ENCODE measurements at places on chromosomes 2 and 18.

- no peak for DNase-seq
Observed at GRCh38 chr2:106941372-106941993, 55.5 kb upstream of the ST6GAL2 start.

GRCh38 chr2:146776596-146776995 is 1068.2 kb upstream of the ACVR2A start:
- no peak for DNase-seq

- no peak for DNase-seq
Observed at GRCh38 chr2:33421820-33422219, 54.6 kb upstream of the RASGRP3 start.

- no peak for DNase-seq
Observed at GRCh38 chr2:121282800-121283385, 2.1 kb downstream of the TFCP2L1 start.

- DNase-seq, result no peak
Observed at GRCh38 chr2:202510911-202511310, 123.9 kb upstream of the FAM117B start.

- no peak for DNase-seq
Observed at GRCh38 chr2:42092084-42092996, 44.5 kb downstream of the PKDCC start.

DNA sequence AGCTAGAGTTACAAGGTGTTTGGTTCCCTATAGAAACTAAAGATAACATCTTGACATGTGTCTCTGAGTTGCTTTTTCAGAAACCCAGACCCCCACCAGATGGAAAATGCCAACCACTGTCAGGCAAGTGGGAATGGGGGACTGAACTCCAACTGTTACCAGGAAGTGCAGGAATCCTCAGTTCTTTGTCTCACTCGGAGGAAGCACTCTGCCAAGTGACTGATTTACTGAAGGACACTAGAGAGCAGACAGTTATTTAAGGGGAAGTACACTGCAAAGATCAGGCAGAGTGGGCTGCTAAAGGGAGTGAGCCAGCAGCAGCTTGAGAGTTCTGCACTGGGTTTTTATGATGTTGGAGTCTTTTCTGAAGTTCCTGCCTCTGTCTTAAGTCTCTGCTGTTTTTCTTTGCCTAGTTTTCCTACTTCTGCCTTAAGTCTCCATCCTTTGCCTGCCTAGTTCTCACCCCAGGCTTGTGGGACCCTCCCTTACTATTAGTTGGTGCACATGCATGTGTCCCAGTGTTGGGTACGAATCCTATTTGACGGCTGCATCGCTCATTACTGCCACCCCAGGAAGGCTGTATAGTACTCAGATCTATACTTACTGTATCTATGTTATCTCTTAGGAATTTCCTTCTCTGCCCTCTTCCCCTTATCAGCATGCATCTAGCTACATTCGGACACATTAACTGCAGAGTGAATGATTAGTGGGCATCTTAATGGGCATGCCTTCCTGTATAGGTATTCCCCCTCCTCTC is 97.1 kb downstream of the TEX51 start:
- DNase-seq, result no peak

DNA sequence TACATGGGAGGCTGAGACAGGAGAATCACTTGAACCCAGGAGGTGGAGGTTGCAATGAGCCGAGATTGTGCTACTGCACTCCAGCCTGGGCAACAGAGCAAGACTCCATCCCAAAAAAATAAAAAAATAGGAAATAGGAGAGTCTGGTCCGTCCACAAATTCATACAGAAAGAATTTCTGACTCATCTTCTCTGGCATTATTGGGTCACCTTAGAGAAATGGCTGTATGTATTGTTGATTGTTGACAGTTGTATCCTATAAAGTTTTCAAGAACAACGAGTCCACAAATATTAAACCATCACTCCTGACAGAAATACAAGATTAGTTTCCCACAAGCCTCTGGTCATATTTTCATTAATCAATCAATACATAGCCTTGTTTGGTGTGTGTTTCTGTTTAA is 20.4 kb downstream of the RBM43 start:
- no peak for DNase-seq

GRCh38 chr2:227127201-227127600 is 36.8 kb downstream of the COL4A4 start:
- DNase-seq, result no peak

- no peak for DNase-seq
Observed at GRCh38 chr2:120885321-120885720, 149.7 kb downstream of the GLI2 start.

DNA sequence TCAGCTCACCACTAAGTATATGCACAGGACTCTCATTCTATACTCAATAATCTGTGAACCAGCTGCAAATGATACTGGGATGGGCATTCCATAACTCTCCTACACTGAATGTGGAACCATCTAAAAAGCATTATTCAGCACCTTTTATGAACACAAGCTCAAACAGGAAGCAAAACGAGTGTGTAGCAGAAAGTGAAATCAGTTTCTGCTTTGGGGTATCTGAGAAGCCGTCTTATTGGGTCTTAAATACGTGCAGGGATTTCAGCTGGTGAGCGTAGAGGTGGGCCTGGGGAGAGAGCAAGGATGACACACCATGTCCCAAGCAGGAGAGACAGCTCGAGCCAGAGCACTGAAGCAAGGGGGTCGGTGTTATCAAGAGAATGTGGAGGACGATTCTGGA is 120.0 kb upstream of the TTN start:
- no peak for DNase-seq

DNA sequence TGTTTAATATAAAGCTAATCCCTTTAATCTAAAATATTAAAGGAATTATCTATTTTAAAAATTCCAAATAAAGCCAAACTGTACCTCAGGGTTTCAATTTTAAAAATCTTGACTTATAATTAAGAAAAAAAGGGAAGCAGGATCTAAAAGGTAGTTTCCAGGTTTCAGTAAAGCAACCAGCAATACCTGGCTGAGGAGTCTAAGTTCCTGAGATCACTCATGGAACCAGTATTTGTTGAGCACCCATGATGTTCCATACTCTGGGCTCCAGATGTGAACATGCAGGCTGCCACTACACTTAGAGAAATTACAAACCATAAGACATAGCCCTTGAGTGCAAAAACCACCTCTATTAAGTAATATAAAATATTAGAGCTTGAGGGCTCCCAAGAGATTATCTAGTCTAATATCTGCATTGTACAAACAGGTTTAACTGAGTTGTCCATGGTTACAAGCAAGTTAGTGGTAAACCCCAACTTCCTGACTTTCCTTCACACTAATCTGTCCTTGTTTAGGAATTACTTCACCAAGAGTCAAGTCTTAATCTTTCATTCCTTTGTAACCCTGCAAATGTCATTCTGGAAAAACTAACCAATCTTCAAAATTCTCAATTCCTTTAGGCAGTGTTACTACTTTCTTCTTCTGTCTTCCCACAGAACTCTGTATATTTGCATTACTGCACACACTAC is 49.2 kb downstream of the CLASP1 start:
- DNase-seq, result no peak

DNA sequence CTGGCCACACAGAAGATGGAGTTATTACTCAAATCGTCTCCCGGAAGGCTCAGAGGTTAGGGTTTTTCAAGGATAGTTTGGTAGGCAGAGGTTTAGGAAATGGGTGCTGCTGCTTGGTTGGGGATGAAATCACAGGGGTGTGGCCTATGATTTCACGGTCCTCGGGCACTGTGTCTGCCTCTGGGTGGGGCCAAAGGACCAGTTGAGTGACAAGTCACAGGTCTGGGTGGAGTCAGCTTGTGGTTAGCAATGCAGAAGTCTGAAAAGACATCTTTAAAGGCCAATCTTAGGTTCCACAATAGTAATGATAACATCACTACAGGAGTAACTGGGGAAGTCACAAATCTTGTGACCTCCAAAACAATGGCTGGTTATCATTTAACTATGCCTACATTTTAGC is 387.8 kb downstream of the ZNF521 start:
- no peak for DNase-seq
